ENCODE measurements at places on chromosomes 7 and 10.

GRCh38 chr7:45720989-45721388 lies 146.8 kb downstream of the ADCY1 start:
- no peak for DNase-seq

- DNase-seq = no peak
These were observed 123.2 kb upstream of the SAMD8 start for GRCh38 chr10:74988054-74988775.

GRCh38 chr7:1920266-1920681 lies 250.2 kb downstream of the ELFN1 start:
- no peak for DNase-seq

DNA sequence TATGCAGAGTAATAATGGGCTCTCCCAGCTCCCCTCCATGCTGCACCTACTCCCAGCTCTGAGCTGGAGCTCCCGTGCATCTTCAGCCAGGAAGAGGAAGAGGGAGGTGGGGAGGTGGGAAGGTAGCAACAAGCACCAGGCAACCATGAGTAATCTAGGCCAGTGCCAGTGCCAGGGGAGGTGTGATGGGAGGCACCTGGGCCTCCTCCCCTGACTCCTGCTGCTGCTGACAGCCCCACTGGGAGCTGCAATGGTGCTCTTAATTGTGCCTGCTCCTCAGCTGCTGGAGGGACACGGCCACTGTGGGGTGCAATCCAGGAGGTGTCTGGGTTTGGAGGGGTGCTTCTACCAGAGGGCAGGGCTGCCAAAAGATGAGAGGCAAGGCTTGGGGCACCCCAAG lies 243.0 kb downstream of the PLXNA4 start:
- no peak for DNase-seq

DNA sequence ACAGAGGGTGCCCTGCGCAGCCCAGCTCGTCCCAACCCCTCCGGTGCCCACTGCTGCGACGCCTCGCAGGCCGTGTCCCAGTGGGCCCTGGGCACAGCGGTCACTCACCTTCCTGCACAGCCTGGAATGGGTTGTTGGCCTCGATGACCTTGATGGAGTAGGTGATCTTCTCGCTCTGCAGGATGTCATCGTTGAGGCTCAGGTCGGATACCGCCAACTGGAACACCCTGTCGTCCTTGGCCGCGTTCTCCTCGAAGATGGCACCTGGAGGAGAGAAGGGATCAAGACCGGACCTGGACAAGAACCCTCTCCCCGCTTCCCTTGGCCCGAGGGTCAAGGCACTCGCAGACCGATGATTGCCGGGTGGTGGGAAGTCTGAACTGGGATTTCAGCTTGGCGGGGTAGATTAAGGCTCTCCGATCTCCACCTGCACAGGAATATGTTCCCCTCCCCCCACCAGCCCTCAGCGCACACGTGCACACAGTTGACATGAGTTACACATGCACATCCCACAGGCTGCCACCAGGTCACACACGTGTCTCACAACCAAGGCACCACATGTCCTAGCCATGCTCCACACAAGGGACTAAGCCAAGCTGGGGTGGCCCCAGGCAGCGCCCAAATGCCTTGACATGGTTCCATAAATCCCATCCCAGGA lies 2.6 kb downstream of the GRID1 start:
- DNase-seq = no peak

- DNase-seq = no peak
These were observed 39.3 kb downstream of the HBP1 start for GRCh38 chr7:107208024-107208521.

DNA sequence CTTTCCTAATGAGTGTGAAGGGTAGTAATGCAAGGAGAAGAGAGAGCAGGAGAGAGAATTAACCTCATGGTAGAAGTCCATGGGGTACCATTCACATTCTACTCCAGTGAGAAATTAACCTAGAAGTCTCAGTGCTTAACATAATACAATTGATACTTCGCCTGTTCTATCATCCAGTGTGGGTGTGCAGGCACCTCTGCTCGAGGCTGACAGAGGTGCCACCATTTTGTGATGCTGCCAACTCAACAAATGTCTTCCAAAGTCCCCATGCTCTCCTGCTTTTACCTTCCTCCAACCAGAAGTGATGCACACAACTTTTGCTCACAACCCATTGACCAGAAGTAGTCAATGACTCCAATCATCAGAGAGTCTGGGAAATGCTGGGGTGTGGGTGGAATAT lies 118.3 kb upstream of the LAMB4 start:
- DNase-seq = no peak

DNA sequence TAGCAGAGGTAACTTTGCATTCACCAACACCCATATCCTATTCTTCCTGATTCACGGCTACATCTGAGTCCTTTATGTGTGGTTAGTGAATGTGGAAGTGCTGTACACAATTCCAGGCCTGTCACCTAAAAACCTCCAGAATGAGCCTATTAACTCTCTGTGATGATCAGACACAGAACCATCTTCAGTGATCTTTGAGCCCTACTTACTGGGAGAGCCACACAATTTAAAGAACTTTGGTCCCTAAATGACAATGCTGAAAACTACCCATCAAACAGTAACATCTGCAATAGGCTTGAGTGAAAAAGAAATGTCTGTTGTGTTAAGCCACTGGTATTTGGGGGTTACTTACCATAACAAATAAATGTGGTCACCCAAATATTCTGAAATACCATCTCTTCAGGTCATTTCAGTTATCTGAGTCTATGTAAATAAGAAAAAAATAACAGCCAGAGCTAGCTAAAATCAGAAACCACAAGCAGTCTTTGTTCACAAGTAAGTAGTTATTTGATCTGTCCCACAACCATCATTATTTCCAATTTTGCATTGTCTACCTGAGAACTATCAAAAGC lies 145.7 kb downstream of the HGF start:
- no peak for DNase-seq

- DNase-seq = no peak
These were observed 23.6 kb upstream of the HIBADH start for GRCh38 chr7:27686315-27686714.

DNA sequence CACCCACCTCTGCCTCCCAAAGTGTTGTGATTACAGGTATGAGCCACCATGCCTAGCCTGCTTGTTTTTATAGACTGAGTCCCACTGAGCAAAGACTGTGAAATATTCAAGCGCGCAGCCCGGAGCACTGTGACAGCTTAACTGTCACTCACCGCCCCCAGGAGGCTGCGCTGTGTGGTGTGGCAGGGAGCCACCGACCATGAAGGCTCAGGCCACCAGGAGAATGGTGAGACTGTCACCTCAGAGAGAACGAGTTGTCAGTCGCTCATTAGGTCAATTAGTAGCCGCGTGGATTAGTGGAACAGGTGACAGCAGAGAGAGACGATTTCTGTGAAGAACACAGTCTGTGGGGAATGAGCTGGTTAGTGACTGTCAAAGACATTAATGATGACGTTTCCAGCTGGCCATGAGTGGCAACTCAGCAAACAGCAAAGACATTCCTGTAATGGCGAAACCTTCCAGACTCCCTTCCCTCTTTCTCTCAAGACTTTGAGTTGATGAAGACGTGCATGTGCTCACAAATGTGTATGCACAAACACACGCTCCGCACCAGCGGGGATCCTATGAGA lies 64.5 kb downstream of the CYCS start:
- DNase-seq = no peak

DNA sequence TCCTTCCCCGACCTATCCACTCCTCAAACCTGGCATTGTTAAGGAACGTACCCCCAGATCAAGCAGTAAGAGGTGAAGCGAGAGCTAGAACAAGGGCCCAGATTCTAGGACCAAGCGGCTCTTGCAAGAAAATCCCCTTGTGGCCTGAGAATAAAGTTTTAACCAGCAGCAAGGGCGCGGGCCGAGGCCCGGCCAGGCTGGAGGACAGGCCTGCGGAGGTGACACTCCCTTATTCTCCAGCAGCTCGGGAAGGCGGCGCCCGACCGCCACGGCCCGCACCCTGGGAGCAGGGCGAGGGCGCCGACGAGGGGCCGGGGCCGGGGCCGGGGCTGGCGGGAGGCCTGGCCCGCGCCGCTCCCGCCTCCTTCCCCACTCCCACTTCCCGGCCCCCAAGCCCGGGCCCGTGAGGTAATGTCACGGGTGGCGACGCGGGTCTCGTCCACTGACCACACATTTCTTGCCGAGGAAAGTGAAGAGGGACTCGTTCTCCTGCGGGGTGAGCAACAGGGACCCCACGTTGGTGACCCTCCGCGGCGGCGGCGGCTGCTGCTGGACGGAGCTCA lies 551 bp downstream of the WASL start:
- DNase-seq = peak; percentile 52
